NCI-H1930 (cell line): ENCODE measurements at places on chromosomes 4 and X.
A peak's percentile ranks its signal among the peaks of the same experiment; 100 is the strongest.

DNA sequence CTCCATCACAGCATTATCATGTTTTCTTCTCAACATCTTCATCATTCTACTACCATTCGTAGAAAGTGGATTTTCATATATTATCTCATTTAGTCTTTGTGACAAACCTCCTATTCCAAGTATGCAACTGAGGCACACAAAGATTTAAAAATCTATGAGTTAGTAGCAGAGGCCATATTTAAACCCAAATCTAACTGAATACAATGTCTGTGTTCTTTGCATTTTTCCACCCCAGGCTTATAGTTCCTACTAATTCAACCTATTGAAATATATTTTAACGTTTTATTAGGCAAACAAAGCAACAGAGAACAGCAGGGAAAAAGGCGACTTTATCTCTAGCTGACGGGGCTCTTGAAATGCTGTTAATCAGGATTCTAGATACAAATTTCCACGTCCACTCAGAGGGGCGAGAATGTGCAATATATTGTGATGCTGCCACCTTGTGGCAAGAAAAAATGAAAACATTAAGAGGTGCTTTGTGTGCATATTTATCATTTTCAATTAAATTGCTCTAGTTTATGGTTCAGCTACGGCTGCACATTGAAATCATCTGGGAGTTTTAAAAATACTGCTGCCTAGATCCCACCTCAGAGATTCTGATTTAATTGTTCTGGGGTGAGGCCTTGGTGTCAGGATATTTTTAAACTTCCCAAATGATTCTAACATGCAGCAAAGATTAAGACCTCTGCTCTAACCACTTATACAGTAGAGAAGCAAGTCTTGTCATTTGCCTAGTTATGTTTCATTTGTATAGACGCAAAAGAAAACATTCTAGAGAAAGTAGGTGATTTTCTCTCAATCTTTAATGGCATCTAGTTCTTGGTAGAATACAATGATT is 315.9 kb downstream of the MAPK10 start:
- DNase-seq, result peak; percentile 10

GRCh38 chr4:168766604-168767316 is 243.3 kb downstream of the CBR4 start:
- no peak for DNase-seq

DNA sequence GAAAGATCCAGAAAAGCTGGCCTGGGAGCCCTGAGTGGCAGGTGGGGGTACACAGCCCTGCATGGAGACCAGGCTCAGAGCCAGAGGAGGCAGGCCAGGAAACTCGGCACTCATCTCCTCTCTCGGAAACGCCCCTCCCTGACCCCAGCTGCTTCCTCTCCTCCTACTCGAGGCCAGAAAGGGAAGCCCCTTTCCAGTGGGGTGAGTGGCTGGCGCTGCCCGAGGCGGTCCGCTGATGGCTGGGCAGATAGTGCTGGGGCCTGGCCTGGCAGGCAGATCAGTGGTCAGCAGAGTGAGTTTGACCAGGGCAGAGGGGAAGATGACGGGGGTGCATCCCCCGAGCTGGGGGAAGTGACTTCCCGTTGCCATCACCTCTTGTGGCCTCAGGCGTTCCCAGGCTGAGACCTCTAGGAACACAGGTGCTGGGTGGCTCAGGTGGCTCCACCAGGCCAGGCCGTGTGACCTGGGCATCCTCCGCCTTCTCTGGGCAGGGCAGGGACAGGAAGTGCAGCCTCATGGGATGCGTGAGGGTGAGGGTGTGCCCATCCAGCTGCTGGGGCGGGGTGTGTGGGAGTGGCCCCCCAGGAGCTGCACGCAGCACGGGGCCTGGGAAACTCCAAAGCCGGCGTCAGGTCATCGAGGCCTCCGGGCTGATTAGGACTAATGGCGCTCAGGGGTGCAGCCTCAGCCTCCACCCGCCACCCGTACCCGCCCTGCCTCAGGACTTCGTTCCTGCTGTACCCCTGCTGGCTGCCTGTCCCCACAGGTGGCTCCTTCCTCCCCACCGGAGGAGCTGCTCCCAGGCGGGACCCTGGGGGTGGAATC is 5.7 kb downstream of the SH3BP2 start:
- no peak for DNase-seq

DNA sequence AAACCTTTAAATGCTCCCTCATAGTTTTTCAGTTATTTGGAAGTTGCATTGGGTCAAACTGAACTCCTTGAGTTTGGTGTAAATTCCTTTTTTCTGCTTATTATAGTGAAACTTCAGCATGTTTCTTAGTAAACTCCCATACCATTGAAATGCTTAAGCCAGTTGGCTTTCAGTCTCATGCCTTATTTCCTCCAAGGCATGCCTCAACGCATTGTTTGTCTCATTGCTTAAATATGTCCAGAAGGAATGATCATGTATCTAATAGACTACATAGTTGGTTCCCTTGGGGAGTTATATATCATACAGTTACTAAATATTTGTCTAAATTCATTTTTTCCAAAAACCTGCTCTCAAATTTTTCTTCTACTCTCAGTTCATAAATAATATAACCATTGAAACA is 114.0 kb downstream of the STOX2 start:
- no peak for DNase-seq

DNA sequence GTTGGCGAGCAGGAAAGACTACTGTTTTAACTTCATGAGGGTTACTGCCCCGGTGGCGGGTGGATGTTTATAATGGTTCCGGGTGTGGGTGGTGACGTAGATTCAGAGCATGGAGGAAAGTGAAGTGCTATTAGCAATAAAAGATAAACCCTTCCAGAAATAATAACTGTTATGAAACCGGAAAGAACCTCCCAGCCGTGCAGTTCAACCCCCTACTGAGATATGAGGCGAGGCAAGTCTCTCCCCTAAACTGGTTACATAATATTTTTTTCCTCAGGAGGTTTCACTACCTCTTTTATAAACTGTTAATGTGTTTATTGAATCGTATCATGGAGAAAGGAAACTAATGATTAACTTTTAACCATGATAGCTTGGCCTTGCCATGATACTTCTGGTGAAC is 33.9 kb upstream of the STIM2 start:
- no peak for DNase-seq

DNA sequence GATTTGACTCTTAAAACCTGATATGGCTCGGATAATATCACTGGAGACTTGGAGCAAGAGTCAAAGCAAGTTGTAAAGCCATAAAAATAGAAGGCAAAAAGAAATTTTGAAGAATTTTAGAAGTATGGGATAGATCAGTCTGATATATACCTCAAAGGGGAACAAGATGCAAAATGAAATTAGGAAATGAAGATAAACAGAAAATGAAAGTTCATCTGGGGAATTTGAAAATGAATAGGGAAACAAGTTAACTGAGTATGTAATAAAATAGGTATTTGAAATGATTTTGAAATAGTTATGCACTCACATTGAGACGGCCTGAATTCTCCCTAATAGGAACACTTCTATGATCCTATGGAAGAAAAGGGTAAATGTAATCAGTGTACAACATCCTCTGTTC is 5.7 kb downstream of the CYP2U1 start:
- DNase-seq, result no peak

DNA sequence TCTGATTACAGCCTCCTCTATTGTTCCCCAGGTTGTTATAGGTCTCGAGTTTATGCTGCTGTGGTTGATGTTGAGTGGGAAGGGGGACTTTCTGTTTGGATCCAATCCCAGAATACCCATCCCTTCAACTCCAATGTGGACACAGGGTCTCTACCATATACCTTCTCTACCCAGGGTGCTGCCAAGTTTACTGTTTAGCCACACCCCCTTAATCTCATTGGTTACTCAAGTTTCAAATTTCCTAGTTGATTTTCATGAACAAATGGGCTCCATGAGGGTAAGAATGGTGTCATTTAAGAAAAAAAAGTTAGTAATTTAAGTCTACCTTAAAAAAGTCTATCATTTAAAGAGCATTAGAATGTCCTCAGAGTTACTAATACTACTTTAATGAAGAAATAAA is 3.6 kb upstream of the SPP1 start:
- no peak for DNase-seq

- DNase-seq, result no peak
Observed at GRCh38 chr4:129153700-129154099, 57.7 kb downstream of the C4orf33 start.

DNA sequence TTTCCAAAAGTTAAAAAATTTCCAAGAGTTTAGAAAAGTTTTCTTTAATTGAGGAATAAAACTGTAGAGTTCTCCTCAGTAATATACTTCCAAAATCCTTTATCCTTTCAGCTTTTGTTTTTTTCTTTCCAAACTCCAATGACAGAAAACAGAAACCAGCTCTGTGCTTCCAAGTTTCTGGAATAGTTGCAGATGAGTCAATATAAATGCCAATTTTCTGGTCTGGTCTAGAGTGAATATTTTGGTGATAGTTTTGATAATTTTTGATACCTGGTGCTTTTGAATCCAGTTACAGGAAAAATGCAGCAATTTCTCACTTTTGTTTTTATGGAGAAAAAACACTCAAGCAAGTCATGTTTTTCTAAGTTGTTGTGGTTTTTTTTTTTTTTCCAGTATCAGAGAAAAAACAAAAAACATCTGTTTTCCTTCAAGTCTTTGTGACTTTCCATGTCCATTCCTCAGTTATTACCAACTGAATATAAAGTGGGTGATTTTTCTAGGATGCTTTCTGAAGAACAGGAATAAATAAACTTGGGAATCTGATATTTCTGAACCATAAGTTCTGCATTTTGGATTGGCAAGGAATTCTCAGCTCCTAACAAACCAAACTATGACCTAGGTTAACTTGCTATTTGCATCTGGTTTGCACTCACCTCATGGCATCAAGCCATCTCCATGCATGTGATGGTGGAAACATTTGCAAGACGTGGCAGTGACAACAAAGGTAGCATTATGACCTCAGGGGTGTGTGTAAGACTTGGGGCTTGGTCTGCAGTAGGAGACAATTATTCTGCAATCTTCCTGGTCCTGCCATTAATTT is 139.1 kb downstream of the VEGFC start:
- no peak for DNase-seq

DNA sequence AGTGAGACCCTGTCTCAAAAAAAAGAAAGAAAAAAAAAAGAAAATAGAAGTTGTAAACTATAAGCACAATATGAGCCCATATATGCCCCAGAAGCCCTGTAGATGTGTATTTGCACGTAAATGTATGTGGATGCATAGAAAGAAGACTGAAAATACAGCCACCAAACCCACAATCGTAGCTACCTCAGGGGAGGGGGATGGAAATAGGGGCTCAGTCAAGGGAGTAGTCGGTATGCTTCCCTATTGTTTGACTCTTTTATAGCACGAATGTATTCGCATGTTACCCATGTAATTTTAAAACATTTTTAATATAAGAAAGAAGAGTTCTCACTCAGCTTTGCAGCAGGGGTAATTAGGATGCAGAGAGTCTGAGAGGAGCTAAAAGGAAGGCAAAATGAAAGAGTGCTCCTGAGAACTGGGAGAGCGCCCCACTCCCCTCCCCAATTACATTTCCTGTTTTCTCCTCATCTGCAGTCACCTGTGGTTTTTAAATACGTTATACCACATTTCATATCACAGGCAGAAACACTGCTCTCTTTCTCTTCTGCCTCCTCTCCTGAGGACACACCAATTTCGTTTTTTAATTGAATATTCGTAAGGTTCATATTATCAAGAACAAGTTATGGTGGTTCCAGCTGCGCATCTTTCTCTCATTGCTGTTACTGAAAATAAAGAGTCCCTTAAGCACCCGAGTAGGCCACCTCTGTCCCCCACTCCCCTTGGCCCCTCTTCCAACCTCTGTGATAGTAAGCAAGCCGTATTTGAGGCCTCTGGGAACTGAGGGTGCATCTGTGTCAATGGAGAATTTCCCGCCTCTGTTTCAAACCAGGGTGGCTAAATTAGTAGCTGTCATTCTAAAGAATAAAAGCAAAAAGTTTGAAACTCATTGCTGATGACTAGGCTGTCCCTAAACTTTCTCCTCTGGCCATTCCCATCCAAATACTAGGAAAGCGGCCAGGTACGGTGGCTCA is 10.7 kb downstream of the SEPTIN6 start:
- DNase-seq, result no peak

- no peak for DNase-seq
Observed at GRCh38 chrX:38704146-38704882, 96.9 kb upstream of the MID1IP1 start.

DNA sequence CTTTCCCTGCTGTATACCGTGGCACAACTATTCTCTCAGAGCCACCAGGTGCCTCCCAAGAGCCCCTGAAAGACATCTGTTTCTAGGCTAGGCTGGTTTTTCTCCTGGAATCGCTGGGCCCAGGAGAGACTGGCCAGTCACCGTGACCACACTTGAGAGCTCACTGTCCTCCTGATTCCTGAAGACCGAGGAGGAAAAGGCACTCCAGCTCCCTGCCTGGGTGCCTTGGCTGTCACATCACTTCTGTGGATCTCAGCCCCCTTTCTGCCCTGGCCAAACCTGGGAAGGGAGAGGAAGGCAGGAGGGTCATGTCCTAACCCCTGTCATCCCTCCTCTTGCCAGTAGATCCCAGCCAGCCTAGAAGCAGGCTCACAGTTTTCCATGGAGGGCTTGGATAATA is 54.7 kb upstream of the LAS1L start:
- DNase-seq, result no peak

GRCh38 chrX:139199933-139200332 is 330.6 kb upstream of the F9 start:
- DNase-seq, result no peak

- DNase-seq, result no peak
Observed at GRCh38 chr4:69754926-69755580, 5.4 kb downstream of the SULT1B1 start.

DNA sequence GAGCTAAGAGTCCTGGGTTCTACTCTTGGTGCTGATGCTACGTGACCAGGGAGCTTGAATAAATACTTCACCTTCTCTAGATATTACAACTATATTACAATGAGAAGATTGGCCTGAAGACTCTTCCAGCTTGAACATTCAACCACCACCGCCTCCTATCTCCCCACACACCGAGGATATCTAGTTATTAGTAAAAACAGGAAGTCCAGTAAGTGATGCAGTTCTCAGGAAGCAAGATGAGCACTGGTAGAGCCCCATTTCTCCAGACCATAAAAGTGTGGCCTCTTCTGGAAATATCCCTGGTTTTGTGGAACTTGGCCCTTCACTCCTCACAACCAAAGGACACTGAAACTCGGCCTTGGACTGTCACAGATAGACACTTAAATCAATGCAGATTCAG is 18.5 kb downstream of the PJA1 start:
- DNase-seq, result no peak

DNA sequence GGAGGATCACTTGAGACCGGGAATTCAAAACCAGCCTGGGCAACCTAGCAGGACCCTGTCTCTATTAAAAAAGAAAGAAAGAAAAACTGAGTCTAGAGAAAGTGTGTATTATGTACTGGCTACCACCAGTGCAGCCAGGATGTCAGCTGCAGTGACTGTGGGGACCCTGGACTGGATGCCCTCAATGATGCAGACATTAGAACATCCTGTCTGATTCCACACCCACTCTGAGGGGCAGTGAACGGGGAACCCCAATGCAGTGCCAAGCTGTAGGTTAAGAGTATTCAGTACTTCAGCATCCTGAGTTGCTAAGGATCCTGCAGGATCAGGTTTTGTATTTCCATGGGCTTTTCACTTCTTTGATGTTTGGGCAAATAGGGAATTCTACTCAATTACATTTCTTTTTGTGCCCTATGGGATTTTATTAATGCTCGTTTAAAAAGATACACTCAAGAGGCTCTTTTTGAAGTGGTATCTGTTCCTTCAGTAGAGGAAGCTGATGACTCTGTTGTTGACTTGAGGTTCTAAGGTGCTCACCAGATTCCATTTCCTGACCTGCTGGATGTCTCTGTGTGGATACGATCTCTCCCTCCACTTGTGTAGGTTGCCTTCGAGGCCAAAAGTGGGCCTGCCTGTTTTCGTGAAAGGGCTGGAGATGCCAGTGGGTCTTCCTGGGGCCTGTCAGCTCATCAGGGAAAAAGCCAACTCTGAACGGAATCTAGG is 85.9 kb upstream of the CLCN4 start:
- no peak for DNase-seq

- DNase-seq, result no peak
Observed at GRCh38 chr4:140247237-140247636, 93.3 kb upstream of the MAML3 start.
